T-cell (primary cell): ENCODE measurements at places on chromosomes 13 and 19.

GRCh38 chr19:8640402-8641004, 10.1 kb downstream of the NFILZ start:
- DNase-seq: no peak

- DNase-seq: no peak
Observed at GRCh38 chr19:18173054-18173571, 500 bp upstream of the IFI30 start.

GRCh38 chr19:50361290-50362029, 4.0 kb downstream of the NAPSA start:
- DNase-seq: no peak

DNA sequence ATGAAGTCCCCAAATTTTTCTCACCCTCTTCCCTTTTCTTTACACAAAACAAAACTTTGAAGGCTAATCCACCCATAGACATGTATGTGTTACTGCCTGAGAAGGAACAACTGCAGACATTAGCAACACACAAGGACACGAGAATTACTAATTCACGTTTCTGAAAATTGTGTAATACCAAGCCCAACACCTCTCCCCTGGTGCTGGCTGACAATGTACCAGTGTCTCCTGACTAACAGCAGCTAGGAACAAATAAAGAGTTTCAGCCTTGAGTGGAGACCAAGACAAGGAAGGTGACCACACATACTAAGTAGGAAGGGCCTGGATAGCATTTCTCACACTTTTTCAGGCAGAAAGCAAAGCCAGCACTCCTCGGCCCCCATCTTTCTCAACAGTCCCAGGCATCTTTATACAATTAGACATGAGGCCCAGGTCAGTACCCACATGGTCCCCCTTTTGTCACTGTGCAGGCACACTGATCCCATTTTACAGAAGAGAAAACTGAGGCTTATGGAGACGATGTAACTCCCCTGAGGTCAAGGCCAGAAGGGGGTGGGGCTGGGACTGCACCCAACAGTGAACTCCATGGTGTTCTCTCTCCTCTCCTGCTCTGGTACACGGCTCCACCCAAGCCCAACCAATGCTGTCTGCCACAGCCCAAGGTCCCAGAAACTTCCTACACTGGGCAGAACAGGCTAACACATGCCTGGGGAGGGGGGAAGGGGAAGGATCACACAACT, 8.7 kb downstream of the BRD4 start:
- no peak for DNase-seq

DNA sequence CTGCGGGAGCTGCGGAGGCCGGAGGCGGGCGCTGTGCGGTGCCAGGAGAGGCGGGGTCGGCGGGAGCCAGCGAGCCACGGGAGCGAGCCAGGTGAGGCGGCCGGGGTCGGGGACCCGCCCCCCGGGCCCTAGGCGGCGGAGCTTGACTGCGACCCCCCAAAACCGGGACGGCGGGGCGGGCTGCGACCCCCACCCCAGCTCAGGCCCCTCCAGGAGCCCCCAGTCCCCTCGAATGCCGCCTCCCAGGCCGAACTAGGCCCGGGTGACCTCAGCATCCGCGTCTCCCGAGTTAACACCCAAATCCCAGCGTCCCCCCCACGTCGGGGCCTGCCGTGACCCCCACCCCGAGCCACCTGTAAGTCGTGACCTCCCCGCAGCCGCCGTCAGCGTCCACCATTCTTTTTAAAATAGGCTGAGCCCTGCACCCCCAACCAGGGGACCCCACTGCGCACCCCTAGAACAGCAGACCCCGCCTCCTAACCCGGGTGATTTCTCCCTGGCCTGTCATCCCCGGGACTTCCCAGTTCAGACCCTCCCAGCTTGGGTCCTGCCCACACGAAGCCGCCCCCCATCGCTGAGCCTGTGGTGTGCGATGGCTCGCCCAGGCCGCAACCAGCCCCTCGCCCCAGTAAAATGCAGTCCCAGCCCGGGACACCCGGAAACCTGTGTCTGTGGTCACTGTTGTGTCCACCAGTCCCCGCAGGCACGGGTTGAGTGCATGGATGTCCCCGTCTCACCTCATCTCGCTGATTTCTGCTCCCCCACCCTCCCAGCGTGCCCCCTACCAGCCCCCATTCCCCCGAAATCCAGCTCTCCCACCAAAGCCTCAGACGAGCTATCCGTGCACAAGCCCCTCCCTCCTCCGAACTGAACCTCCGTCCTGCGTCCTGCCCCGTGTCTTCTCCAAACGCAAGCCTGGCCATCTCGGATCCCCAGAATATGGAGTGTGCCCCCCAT, 551 bp downstream of the FZR1 start:
- peak; percentile 20 for DNase-seq

- no peak for DNase-seq
Observed at GRCh38 chr19:30812099-30812678, 440.0 kb downstream of the ZNF536 start.

DNA sequence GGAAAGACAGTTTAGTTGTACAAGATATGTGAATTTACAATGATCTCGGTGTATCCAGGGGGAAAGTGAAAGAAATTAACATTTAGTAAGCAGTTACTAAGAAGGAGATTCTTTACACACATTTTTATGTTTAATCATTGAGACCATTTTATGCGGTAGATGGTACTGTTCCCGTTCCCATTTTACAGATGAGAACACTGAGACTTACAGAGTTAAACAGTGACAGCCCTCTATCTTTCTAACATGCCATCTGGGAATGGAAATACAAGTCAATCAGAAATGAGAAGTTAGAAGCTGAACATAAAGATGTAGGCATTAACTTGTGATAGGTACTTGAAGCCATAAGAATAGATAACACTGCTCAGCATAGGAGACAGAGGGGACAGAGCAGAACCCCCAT, 144.9 kb downstream of the VWA8 start:
- no peak for DNase-seq

- DNase-seq: no peak
Observed at GRCh38 chr13:51231456-51231855, 9.3 kb downstream of the FAM124A start.

DNA sequence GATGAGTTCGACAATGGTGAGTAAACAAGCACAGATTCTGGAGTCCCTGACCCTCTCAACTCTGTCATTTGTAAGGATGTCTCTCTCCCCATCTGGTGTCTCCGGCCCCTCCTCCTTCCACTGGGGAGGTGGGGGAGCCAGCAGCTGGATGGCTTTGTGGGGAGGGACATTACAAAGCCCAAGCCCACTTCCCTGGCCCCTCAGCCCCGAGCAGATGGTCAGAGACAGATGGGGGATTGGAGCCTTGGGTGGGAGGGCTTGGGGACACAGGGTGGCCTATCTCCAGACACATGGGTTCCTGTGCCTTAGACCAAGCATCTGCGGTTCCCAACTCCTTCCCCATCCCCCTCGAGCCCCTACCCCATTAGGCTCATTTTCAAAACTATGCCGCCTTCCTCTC, 2.5 kb downstream of the TIMM50 start:
- no peak for DNase-seq
